ENCODE measurements at places on chromosomes 1 and 21.
A peak's percentile ranks its signal among the peaks of the same experiment; 100 is the strongest.

DNA sequence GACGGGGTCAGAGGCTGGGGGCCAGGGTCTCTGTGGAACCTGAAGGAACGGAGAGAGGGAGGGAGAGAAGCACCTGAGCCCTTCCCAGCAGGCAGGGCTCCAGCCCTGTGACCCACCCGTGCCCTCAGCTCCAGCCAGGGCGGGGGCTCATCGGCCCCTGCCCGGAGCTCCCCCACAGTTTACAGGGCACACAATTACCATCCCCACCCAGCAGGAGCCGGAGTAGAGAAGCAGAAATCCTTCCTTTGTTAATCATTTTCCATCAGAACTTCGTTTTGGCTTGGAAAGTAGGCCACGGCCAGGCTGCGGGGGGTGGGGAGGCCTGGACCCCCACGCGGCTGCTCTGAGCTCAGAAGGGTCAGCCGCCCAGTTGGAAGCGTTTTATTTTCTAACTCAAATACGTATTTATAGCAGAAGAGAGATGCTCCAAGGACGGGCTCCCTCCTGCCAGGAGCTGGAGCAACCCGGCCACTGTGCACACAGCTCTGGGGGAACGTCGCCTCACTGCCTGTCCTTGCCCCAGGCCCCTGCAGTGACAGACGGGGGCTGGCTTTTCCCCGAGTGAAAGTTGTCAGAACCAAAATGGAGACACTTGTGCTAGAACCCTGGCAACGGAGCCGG, 42.7 kb upstream of the ADARB1 start:
- DNase-seq, result no peak

- DNase-seq, result no peak
Measured at GRCh38 chr1:246617156-246617555, 50.9 kb downstream of the CNST start.

DNA sequence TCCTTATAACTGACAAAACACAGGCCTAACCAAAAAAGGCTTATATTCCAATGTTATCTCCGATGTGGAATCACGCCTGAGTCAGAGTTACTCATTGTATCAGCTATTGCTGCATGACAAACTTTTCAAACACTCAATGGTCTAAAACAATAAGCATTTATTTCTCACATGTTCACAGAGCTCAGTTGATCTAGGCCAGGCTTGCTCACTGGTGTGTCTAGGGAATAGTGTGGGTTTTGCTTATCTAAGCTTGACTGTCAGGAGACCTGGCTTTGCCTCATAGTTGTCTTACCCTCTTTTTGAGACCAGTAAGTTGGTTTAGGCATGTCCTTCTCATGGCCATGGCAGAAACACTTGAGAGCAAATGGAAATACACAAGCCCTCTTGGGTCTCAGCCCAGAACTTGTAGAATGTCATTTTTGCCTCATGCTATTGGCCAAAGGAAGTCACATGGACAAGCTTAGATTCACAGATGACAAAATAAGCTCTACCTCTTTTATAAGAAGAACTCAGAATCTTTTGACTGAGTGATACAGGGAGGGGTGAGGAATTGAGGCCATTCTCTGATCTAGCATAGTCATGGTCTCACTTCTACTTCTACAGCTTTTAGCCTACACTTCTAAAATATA, 130.8 kb downstream of the HMCN1 start:
- no peak for DNase-seq

- no peak for DNase-seq
Measured at GRCh38 chr1:8598060-8598724, 219.2 kb downstream of the RERE start.

GRCh38 chr1:55214934-55215193, 300 bp downstream of the USP24 start:
- no peak for DNase-seq

GRCh38 chr1:160114085-160114484, 1.5 kb upstream of the ATP1A2 start:
- no peak for DNase-seq

DNA sequence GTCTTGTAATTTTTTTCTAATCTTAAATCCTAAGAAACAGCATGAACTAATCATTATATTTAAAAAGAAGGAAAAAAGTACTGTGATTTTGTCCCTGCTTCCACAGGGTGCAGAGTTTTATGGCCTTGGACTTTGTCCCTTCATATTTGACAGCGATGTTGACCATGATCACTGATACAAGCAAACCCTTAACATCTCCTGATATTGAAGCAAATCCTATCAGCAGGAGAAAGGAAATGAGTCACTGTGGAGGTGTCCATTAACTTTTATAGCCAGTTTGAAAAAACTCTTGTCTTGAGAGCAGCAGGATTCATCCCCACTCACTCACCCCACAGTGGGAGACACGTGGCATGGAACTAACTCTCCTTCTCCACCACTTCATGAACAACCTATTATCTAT, 5.1 kb upstream of the REG4 start:
- DNase-seq, result no peak

DNA sequence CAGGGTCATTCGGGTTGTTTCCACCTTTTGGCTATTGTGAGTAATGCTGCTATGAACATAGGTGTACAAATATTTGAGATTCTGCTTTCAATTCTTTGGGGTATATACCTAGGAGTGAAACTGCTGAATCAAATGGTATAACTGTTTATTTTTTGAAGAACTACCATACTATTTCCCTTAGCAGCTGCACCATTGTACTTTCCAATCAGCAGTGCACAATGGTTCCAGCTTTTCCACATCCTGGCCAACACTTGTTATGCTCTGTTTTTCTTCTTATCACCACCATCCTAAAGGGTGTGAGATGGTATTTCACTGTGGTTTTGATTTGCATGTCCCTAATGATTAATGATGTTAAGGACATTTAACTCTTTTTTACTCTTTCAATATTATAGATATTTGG, 3.6 kb upstream of the ABCA4 start:
- no peak for DNase-seq

- no peak for DNase-seq
Measured at GRCh38 chr21:32523988-32524719, 61.2 kb downstream of the TCP10L start.

- peak; percentile 32 for DNase-seq
Measured at GRCh38 chr21:25441835-25442234, 165.4 kb downstream of the MRPL39 start.

DNA sequence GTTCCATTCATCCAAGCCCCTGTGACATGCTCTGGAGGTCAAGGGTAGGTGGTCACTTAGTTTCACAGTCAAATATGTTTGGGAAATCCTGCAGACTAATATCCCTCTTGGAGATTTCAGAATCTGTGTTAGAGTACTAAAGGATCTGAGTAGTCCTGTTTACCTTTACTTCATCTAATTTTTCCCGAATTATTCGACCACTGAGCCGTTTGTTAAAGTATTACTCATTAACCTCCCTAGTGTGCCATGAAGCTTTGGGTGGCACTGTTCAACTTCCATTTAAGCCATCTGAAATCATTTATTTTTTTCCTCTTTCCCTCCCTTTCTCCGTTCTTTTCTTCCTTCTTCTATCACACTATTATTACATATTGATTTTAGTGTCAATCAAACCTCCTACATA, 109.9 kb downstream of the NGF start:
- no peak for DNase-seq

- DNase-seq, result no peak
Measured at GRCh38 chr1:192167911-192168700, 9.8 kb downstream of the RGS18 start.

GRCh38 chr1:165355977-165356811, at the start of gene LMX1A:
TSS of gene LMX1A (minus strand) at chr1:165356715. CDS start at chr1:165355559, 1,156 bp downstream.
- DNase-seq, result no peak

DNA sequence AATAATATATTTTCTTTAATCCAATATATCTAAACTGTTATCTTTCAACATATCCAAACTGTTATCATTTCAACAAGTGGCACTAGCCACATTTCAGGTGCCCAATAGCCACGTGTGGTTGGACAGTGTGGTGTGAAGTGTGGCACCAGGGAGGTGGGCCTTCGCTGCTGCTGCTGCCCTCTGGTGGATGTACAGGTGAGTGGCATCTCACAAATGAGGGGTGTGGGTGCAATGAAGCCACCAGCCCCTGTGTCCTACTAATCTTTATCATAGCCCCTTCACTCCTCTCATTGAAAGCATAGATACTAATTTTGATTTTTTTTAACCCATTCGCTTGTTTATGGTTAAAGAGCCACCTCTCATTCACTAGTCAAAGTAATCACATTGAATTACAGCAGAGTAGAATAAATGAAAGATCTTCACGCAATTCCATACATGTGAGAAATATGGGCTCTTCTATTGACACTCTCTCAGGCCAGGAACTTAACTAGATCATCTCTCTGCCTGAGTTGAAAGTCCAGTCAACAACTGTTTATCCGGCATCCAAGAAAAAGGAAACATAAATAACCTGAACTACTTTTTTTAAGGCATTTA, 499.2 kb downstream of the OMA1 start:
- peak; percentile 15 for DNase-seq

- no peak for DNase-seq
Measured at GRCh38 chr1:246591047-246591446, 24.8 kb downstream of the CNST start.

- DNase-seq, result no peak
Measured at GRCh38 chr1:243582326-243582725, 267.7 kb downstream of the AKT3 start.

GRCh38 chr1:91224878-91225277, 179.8 kb downstream of the HFM1 start:
- no peak for DNase-seq

DNA sequence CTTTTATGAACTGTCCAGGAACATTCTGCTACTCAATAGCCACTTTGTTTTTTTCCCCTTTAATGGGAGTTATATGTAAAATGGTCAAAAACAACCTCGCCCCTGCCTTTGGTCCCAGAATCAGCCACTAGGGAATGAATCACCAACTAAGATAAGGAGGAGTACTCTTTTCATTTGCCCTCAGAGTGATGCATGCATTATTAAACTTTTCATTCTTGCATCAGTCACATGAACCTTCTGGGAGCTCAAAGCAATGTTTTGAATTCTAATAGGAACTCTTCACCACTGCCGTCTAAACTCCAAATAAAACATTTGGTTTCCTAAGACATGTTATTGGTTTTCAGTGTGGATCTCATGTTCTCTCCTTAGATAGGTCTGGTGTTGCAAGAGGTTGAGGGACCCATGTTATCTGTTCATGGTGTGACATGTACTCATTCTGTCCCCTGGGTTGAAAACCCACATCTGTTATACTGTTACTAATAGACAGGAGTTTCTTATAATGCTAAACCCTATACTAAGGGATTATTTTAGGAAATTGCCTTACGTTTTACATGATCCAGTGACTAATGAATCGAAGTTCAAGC, 17.8 kb upstream of the HSD17B7 start:
- DNase-seq, result no peak

Measured in NCI-H748 treated with DMSO at 0.1 percent for 48 hours (cell line).